ENCODE measurements at places on chromosomes 7 and 10.

GRCh38 chr7:86747698-86748097 lies 104.0 kb downstream of the GRM3 start:
- DNase-seq = no peak

DNA sequence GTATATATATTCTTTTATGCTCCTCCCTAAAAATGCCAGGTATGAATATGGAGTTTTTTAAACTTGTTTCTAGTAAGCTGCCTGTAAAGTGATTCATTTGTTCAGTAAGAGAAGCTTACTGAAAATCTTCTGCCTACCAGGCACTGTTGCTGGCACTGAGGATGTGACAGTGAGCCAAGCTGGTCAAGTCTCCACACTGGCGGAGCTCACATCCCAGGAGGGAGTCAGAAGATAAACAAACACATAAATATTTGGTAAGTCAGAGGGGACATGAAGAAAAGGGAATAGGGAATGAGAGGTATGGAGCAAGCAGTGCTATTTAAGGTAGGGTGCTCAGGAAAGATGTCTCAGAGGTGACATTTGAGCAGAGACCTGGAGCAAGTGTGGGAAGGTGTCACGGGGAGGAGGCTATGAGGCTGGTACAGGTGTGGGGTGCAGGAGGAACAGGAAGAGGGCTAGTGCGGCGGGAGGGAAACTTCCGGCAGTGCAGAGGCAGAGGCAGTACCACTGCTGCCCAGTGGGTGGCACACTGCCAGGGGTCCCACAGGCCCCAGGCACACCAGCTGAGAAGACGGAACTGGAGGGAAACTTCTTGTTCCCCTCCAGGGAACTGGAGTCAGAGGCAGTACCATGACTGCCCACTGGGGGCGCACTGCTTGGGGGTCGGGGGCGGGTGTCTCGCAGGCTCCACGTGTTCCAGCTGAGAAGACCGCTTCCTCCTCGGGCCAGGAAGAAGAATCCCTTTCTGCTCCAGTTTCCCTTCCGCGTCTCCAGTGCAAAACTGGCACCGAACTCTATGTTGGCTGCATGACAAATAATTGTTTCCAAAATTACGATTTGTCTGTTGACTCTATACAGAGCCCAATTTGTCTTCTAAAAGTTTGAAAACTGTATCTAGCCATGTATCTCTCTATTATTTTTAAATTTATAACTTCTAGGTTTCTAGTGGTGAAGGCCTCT lies 161.0 kb downstream of the TEX36 start:
- no peak for DNase-seq

DNA sequence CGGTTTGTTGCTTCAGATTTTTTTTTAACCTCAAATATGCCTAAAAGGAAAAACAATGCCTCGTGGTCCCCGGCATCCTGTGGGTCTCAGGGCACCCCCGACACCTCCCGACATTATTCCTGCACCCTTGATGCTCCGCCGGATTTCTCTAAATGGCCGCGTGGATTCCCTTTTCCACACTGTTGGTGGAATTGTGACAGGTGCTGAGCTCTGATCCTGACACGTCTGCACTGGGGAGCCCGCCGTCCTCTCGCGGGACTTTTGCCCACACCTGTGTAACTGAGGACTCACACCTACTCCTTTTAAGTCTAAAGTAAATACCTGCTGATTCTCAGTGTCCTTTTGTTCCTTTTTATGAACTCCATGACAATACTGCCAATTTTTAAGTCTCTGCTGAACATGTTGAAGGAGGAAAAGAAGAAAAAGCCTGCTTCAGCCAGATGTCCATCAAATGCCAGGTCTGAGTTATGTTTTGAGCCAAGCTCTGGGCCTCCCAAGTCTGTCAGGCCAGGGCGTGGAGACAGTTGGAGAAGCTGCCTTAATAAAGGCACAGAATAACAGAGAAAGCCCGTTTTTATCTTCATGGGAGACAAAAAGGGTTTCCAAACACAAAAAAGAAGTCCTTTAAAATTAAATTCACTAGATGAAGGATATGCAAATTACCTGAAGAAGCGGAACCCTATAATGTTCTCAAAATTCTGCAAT lies 568.2 kb downstream of the DNAJB6 start:
- no peak for DNase-seq

DNA sequence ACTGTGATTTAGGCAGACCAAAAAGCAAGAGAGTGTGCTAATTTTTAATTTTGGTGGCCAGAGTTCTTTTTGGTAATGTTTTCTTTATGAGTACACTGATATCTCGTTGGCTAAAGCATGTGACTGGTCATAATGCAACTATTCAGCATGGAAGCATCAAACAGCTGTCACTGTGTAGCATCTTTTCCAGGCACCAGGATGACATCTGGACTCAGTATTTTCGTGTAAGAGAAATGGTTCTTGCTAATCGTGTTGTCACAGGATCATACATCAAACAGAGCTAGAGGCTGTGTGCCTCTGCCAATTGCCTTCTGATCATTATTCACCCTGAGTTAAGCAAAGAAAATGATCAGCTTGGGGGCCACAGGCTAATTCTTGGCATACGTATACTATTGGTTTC lies 118.9 kb downstream of the SND1 start:
- no peak for DNase-seq

DNA sequence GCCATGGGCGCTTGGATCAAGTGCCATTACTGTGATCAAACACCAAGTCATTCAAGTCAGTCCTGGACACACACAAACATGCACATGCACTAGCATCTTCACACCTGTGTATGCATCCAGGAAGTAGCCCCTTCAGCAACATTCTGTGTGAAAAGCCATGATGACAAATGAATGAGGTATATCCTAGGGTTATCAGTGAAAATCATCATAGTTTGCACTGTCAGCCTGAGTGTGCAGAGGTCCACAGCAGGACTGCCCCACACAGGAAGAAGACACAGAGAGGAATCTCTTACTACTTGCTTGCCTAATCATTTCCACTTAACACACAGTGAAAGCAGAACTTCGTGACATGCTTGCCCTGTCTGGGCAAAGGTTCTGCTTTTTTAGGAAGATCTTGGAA lies 184.0 kb upstream of the ADO start:
- DNase-seq = no peak

DNA sequence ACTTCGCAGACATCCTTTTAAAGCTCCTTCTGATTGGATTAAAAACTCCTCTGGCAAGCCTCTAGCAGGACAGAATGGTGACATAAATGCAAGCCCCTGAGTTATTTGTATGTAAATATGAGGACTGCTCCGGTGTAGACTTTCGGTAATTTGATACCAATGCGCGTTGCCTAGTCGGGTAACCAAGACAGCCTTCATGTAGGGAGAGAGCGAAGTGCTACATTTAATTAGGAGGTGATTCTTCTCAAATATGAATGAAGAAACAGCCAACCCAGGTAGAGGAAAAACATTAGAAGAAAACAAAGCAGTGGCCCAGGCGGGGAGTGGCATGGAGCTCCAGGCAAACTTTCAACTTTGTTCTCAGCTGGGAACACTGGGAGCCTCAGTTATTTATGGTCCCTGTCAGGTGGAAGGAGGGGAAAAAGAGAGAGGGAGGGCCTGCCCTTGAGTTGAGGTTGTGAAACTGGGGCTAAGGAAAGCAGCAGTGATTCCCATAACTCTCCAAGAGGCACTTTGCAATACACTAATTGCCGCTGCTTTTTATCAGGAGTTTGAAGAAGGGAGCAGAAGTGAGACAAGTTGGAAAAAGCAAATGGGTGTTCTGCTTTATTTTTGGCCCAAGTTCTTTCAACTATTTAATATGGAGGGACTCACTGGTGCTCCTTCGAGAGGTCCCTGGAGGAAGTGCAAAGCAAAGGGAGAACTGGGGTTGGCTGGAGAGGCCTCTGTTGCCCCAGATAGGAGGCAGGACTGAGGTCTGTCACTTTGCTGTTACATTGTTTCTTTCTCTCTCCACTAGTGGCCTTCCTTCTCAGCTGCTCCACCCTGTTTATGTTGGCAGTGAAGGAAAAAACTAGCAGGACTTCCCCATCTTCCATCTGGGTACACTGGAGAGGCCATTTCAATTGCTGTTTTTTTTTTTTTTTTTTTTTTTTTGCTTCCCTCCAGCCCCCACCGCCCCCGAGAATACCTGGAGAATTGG lies 234.6 kb upstream of the CCDC6 start:
- no peak for DNase-seq
